ENCODE measurements at places on chromosomes 3 and 15.

DNA sequence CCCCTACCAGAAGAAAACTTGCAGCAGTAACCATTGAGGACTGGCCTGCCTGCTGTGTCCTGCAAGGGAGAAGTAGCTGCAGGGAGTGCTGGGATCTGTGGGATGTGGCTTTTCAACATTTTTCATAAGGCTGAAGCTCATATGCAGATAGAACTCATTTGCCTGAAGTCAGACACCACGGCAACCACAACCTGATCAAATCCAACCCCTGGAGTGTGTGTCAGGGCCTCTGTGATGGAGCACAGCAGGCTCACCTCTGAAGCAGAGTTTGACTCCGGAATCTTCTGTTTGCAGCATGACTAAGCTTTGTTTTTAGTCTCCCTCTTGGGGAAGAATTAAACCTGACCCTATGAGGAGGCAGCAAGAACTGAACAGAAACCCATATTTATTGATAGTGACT, 508.7 kb downstream of the AGBL1 start:
- no peak for DNase-seq

DNA sequence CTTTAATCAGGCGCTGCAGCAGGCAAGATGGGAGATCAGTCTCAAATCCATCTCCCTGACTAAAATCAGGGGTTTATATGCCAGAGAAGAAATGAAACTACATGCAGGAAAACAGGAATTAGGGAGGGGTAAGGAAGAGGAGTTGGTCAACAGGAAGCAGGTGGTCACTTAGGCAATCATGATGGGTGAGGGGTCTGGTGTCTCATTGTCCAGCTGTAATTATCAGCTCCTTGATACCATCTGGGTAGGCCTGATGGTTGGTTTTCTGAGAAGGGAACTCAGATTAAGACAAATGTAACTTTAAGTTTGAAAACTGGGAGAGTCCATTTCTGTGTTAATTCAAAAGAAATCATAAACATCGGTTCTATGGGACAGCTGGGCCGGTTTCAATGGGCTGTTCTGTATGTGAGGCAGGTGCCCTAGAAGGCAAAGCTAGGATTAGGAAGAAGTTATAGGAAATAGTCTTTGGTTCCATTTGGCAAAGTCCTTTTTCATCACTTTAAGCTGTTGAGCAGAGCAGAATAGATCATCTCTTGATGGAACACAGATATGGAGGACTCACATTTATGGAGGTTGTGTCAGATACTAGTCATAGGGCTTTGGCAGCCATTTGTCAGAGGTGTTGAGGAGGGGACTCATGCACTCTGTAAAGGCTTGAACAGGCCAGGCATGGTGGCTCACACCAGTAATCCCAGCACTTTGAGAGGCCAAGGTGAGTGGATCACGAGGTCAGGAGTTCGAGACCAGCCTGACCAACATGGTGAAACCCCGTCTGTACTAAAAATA, 149.4 kb downstream of the VGLL4 start:
- peak; percentile 29 for DNase-seq

DNA sequence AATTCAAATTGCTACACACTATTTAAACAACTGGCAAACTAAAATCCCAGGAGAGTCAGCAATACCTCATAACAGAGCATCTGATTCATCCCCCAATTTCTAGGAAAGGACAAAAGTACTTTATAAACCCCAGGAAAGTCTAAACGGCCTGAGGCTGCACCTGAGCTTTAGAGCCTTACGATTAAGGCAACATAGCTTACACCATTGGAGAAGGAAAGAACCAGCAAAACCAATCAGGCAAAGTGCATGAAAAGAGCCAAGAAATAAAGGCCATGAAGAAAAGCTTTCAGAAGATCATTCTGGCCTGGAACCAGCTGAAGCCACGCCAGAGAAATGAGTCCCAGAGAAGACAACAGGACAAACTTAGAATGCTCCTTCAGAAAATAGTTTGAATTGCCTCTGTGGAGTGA, 48.1 kb downstream of the PTPN9 start:
- no peak for DNase-seq

GRCh38 chr3:69288161-69288895, 97.6 kb downstream of the FRMD4B start:
- DNase-seq: no peak

DNA sequence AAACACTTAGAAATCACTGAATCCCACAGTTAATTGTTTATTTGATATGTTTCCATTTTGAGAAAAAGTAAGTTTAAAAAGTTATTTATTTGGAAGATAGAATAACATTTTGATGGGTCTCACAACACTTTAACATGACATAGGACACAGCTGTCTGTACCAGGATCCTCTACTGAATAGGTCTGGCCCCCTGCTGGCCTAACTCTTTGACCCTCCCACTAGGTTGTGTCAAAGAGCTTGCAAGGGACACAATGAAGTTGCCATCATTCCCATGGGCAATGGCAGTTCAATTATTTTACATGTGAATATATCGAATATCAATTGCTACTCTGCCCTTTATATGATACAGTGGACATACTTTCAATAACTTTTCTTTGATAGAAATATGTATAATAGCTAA, 138.9 kb downstream of the EPHA3 start:
- DNase-seq: no peak

- no peak for DNase-seq
These were observed 7.8 kb upstream of the NR2F2 start for GRCh38 chr15:96322536-96323318.
